ENCODE measurements at places on chromosomes 3 and 15.

DNA sequence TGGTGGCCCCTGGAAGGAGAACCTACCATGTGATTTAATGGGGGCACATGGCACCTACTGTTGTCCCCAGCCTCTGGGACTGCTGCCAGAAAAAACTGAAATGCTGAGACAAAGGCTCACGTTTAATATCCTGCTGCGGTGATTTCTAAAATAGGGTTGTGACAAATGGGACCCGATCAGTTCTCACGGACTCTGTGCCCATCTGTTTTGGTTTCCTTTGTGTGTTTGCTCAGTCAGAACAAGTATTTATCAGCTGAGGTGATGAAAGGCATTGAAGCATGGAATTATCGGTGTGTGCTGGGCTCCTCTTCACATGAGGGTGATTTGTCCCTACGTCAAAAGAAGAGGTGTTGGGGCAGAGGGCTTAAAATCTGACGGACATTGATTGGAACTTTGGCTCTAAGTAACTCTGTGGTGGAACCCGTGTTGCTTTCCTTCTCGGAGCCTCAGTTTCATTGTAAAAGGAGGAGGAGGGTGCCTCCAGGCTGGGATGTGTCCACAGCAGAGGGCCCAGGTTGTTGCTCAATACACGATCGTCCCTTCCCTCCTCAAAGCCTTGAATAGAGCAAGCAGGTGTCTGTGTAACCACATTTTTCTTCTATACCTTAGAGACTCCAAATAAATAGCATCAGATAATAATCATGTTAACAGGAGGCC, 283.3 kb upstream of the RGMA start:
- no peak for DNase-seq

GRCh38 chr3:67863869-67864268, 209.5 kb upstream of the SUCLG2 start:
- DNase-seq = no peak

DNA sequence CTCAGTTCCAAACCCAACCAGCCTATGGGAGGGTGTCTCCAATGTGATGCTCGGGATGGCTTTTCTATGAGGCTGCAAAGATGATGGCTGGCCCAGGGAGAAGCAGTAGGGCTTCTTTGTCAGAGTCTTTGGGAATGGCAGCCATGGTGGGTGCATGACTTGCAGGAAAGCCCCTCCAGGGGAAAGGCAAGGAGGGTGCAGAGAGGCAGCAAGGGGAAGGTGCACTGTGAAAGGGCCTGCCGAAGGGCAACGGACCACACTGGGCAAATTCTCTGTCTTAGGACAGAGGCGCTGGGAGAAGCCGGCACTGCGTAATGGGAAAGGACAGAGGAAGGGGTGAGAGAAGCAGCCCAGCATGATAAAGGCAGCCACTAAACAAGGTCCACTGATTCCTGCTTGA, 302.8 kb upstream of the LYSMD4 start:
- no peak for DNase-seq

GRCh38 chr3:23116081-23116837, 86.9 kb upstream of the UBE2E2 start:
- no peak for DNase-seq

DNA sequence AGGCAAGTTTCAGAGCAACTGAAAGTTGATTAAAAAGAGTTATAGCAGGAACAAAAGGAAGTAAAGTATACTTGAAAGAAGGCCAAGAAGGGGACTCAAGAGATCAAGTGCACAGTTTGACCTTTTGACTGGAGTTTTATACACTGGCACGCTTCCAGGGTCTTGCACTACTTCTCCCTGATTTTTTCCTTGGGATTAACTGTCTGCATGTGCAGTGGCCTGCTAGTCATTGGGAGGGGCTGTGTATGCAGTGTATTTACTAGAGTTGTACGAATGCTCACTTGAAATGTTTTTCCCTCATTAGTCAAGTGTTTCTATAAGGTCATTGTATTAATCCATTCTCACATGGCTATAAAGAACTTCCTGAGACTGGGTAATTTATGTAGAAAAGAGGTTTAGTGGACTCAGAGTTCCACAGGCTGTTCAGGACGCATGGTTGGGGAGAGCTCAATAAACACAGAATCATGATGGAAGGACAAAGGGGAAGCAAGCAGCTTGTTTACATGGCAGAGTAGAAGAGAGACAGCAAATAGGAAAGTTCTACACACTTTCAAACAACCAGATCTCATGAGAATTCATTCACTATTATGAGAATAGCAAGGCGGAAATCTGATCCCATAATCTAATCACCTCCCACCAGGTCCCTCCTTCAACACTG, 571.8 kb downstream of the ZPLD1 start:
- no peak for DNase-seq

GRCh38 chr3:29083676-29084075, 197.2 kb upstream of the RBMS3 start:
- no peak for DNase-seq

- DNase-seq = no peak
These were observed 1.9 kb upstream of the RMDN3 start for GRCh38 chr15:40756938-40757337.

GRCh38 chr3:4448187-4448586, 18.9 kb downstream of the SUMF1 start:
- no peak for DNase-seq

DNA sequence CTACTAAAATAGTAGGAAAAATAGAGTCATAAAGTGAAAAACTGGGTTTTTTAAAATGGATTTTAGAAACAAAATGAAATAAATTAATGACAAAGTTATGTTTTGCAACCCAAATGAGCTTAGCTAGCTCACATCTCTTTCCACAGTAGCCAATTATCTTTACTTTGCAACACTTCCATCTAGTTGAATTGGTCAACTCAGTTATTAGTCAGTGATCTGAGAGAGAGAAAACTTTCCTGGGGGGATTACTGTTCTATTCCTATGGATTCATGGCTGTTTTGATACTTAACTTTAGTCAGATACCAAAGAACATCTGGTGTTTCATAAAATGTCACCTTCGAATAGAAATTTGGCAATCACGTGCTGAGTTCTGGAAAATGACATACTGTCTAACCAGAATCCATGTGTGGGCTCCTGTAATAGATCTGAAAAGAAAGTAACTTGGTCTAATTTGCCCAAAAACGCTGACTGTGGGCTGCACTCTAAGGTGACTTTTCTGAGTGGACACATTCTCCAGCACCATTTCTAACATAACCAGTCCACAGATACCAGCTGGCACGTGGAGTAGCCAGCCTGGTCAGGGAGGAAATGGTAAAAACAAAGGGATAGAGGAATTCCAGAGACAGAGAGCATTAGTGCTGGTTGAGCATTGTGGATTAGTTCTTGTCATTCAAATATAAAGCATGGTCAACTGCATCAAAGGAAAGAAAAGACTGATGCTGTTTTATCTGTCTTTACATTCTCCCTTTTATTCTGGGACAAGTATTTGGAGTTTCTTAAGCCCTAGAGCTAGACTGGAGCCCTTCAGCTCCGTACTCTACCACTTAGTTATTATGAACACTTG, 45.2 kb upstream of the CCDC80 start:
- DNase-seq = no peak

DNA sequence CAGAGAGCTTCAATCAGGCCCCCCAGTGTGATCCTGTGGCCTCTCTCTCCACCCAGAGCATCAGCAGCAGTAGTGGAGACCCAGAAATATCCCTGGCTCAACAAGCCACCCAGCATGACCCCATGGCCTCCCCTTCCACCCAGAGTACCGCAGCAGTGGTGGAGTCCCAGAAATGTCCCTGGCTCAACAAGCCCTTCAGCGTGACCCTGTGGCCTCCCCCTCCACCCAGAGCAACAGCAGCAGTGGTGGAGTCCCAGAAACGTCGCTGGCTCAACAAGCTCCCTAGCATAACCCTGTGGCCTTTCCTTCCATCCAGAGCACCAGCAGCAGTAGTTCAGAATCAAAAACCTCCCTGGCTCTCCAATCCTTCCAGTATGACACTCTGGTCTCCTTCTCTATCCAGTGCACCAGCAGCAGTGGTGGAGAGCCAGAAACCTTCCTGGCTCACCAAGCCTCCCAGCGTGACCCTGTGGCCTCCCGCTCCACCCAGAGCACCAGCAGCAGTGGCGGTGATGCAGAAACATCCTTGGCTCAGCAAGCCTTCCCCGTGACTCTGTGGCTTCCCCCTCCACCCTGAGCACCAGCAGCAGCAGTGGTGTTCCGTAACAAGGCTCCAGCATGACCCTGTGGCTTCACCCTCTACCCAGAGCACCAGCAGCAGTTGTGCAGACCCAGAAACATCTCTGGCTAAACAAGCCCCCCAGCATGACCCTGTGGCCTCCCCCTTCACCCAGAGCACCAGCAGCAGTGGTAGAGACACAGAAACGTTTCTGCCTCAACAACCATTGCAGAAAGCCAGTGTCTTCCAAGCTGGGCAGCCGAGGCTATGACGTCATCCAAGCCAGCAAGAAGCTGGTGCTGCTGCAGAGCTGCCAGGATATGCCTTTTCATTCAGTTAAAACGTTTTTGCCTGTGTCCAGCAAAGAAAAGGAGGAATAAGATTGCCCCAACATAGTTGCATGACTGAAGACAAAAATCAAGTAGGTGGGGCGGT, 61.3 kb upstream of the TAMM41 start:
- no peak for DNase-seq

- no peak for DNase-seq
These were observed 2.7 kb upstream of the NANOGP8 start for GRCh38 chr15:35087759-35088158.
